Urinary bladder (tissue), 4 donors: ENCODE measurements at places on chromosomes 2 and 18. TPM values are rescaled to one million over a fixed set of nuclear protein-coding genes. Genes with fewer than 3 reads are reported as not detected.

Gene ACYP2
- 28.1 TPM for total RNA-seq

Gene AQP12A
- total RNA-seq, result not detected

Gene NYAP2
- total RNA-seq, result 0.79 TPM

- no peak for DNase-seq
Measured at GRCh38 chr2:152092095-152092494, 6.7 kb downstream of the CACNB4 start.

GRCh38 chr2:70921839-70922234 is 13.9 kb upstream of the ATP6V1B1 start:
- DNase-seq, result no peak
